ENCODE measurements at places on chromosomes 4 and X.

- no peak for DNase-seq
These were observed 191.4 kb downstream of the ADGRA3 start for GRCh38 chr4:22324422-22324821.

DNA sequence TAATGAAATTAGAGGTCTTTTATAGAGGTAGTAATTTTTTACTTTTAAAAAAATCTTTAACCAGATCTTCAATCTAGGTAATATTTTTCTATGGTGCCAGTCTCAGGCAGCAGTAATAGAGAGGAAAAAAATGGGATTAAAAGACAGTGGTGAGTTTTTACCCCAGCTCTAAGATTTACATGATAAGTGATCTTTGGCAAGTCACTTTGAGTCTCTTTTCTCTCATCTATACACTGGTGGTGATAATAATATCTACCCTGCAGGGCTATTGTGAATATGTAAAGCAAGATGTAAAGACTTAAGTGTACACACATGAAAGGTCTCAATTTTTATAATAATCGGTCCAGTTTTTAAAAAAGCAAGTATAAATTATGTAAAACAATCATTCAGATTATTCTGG is 786.2 kb upstream of the POU3F4 start:
- DNase-seq: no peak

- DNase-seq: no peak
These were observed 731 bp upstream of the GPC3 start for GRCh38 chrX:133985967-133986683.

GRCh38 chrX:140944710-140945109 is 57.7 kb upstream of the SPANXB1 start:
- DNase-seq: no peak

DNA sequence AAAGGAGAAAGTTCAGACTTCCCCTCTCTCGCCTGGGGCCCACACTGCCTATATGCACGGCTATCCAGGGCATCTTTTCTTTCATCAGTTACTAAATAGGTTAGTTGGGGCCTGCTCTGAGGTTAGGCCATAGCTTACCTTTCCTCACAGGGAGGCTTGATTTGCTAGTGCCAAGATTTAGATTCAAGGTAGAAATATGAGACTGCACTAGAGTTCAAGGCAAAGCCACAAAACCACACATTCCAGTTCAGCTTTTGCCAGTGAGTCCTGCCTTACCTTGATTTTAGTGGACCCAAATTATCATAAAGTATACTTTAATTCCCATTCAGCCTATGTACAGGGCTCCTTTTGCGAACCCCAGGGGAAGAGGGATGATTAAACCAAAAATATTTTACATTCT is 762.8 kb downstream of the PDHA2 start:
- DNase-seq: no peak

DNA sequence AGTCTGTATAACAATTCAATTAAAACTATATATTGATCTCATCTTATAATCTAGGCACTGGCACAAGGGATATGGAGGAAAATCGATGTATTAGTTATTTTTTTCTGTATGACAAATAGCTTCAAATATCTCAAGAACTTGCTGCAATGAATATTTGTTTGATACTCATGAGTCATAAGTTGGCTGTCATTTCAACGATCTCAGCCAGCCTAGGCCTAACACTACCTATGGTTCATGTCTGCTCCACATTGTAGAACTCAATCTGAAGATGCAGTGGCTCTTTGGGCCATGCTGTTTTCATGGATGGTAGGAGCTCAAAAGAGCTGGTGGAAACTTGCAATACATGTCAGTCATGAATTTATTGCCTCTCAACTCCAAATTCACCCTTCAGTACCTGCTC is 44.7 kb downstream of the MAGEB17 start:
- DNase-seq: no peak

DNA sequence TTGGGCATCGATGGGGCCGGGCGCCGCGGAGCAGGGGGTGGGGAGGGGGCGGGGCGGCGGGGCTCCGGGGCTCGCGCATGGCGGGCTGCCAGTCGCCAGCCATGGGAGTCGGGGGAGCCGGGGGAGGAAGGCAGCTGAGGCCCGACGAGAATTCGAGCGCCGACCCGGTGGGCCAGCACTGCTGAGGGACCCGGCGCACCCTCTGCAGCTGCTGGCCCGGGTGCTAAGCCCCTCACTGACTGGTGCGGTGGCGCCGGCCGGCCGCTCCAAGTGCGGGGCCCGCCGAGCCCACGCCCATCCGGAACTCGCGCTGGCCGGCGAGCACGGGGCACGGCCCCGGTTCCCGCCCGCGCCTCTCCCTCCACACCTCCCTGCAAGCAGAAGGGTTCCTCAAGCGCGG is 49.4 kb downstream of the GSX2 start:
- DNase-seq: no peak

GRCh38 chr4:184028561-184029374 is 123.7 kb downstream of the STOX2 start:
- no peak for DNase-seq

DNA sequence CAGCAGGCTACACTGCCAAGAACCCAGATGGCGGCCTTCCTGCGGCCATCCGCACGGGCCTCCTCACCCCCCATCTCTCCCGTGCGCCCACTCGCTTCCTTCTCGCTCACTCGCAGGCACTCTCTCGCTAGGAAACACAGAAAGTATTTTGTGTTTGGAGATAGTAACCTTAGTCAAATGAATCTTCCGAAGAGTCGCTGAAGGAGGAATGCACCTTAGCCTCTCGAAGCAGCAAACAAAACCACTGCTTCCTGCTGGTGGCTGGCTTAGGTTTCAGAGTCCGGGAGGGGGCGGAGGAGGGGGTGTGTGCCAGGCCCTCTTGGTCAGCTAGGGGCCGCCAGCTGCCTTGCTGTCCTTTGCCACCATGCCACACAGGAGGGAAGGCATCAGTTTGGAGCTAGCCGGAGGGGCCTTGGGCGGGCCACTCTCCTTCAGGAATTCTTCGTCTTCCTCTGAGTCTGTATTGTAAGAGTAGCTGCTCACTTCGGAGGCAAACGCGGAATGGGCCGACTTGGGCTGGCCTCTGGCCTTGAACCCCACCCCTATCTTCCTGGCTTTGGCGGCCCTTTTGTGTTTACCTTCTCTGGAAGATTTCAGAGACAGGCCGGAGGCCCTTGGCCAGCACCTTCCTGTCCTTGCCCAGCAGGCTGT is 73.2 kb upstream of the UCP1 start:
- no peak for DNase-seq

GRCh38 chrX:30992381-30992904 is 79.4 kb downstream of the FTHL17 start:
- DNase-seq: no peak

All from GM04503 (cell line).